Activated CD8-positive, alpha-beta T cell treated with anti-CD3 and anti-CD28 coated beads for 36 hours (primary cell): ENCODE measurements at places on chromosomes 1 and 21. TPM values are rescaled to one million over a fixed set of nuclear protein-coding genes. Genes with fewer than 3 reads are reported as not detected.

The ST6GALNAC5 gene
- total RNA-seq = not detected

The TFF3 gene
- total RNA-seq = not detected

- DNase-seq = peak; percentile 91
These were observed 3.0 kb downstream of the ZC3H12A start for GRCh38 chr1:37477198-37477931.

GRCh38 chr1:58580186-58580585 is 3.1 kb upstream of the TACSTD2 start:
- DNase-seq = no peak

GRCh38 chr1:247548769-247549182 is at the start of gene GCSAML:
GCSAML (plus strand) TSS chr1:247549134; CDS start chr1:247549192, 58 bp downstream.
- DNase-seq = peak; percentile 19

The SYT6 gene
- total RNA-seq = not detected

DNA sequence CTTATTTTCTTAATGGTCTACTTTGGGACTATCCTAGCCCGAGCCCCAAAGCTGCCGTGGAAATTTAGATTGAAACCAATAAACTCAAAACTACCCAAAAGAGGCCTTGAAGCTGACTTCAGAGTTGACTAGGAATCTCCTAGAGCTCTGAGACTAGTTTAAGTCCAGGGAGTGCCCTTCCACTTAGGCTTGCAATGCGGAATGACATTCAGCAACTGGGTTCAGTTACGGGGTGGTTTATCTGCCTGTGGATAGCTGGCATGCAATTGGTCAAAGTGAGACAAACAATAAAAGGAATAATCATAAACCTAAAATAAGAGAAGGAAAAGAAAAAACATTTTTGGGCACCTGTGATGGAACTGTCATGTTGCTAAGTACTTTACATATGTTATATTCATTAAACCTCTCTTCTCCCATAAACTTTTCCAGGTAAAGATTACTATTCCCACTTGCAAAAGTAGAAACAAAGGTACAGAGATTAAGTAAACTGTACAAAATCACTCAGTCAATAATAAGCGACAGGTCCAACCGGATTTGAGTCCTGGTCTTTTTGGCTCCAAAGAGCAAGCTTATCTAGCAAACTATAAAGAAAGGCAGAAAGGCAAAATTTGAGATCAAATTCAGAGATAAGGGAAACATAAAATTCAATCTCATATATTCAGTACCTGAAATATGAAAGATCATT is 56.5 kb downstream of the GPATCH2 start:
- no peak for DNase-seq

DNA sequence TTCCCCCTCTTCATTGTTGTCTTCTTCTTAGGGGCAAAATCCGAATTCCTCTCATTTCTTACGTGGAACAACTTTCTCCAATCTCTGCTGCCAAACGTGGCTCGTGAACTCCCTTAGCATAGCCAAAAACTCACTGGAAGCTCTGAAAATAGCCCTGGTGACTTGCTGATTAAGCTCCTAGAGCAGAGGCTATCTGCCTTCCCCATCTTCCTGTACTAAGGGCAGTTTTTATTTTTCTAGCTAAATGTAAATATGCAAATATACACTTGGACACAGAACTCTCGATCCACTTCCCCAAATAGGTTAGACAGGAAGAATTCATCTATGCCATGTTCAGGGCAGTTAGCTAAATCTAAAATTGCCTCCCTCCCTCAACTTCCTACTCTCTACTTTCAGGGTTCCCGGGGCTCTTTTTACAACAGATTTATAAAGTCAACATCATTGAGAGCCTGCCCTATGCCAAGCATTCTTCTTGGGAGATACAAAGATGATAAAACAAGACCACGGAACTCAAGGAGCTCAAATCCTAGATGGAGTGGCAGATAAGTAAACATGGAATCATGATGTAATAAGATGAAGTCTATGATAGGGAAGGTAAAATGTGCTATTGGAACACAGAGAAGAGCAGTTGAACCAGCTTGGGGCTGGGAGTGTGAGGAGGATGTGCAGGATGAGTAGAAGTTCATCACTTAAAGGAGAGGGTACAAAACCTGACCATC is 59.4 kb upstream of the FMOD start:
- no peak for DNase-seq

The OR2T2 gene
- not detected for total RNA-seq

The OR2G6 gene
- not detected for total RNA-seq

GRCh38 chr1:245464290-245464689 is 309.5 kb downstream of the KIF26B start:
- no peak for DNase-seq

DNA sequence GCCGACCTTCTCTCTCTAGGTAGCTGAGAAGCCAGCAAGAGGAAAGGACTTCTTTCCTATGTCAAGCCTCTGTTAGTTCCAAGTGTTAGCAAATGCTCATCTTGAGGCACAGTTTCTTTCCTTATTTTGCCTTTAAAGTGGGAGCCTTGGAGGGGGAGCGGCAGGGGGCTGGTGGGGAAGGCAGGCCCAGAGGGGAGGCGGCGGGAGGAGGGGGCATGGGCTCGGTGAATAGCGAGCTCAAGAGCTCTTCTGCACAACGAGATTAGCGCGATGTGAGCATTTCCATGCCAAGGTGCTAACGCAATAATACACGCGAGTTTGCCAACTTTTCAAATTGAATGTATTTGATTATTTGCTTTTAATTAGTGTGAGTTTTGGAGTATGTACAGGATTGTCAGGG is 372.6 kb downstream of the RPS6KC1 start:
- DNase-seq = no peak
